Common myeloid progenitor, CD34-positive (primary cell): ENCODE measurements at places on chromosomes 6 and 20.
A peak's percentile ranks its signal among the peaks of the same experiment; 100 is the strongest.

- no peak for DNase-seq
Measured at GRCh38 chr6:81783893-81784292, 31.4 kb upstream of the TENT5A start.

DNA sequence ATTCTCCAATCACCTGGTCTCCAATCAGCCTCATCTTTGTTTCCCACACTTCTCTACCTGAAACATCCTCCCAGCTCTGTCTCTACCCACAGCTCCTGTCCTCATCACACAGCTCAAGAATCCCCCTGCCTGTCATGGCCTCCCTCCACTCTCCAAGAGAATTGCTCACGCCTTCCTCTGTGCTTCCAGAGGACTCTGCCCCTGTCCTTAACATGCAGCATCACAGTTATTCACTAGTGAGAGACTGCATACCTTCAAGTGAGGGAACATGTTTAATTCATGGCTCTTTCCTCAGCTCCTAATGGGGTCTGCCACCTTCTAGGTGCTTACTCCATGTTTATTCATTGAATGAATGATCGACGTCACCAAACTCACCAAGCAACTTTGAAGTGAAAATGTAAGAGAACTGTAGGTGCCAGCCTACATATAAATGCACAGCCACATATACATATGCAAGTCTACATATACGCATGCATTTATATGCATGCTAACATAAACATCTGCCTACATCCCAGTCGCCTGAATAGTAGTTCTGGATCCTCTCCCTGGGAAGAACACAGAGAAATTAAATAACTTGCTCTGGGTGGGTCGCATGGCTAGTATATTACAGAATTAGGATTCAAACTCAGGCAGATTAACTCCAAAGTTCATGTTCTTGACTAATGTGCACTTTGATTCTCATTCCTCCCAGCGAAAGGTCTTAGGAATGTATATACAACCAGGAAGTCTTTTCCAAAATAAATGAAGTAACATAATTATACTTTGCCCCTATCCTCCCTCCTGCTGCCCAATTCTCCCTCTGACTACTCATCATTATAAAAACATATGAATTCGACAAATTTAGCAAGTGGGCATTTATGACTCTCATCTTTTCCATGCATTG is 295.6 kb downstream of the MAFB start:
- no peak for DNase-seq

GRCh38 chr6:151236668-151237401 is 2.9 kb upstream of the AKAP12 start:
- DNase-seq: peak; percentile 28

- peak; percentile 86 for DNase-seq
Measured at GRCh38 chr6:12605888-12606345, 110.7 kb upstream of the PHACTR1 start.

- DNase-seq: no peak
Measured at GRCh38 chr6:32522302-32523047, 7.6 kb downstream of the HLA-DRB5 start.

GRCh38 chr6:95169775-95170174 is 407.6 kb upstream of the MANEA start:
- no peak for DNase-seq

DNA sequence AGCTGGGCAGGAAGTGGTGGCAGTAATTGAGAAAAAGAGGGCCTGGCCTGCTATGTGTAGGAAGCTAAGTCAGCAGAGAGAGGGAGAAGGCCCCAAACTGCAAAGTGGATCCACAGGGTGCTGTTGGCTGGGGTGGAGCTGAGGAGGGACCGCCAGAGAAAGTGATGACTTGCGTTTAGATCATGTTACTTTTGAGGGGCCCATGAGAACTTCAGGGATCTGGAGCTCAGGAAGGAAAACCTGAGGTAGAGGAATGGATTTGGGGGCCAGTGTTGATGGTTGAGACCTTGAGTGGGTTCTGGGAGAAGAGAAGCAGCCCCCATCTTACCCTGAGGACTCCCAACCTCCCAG is 155.5 kb downstream of the MRPL14 start:
- no peak for DNase-seq

DNA sequence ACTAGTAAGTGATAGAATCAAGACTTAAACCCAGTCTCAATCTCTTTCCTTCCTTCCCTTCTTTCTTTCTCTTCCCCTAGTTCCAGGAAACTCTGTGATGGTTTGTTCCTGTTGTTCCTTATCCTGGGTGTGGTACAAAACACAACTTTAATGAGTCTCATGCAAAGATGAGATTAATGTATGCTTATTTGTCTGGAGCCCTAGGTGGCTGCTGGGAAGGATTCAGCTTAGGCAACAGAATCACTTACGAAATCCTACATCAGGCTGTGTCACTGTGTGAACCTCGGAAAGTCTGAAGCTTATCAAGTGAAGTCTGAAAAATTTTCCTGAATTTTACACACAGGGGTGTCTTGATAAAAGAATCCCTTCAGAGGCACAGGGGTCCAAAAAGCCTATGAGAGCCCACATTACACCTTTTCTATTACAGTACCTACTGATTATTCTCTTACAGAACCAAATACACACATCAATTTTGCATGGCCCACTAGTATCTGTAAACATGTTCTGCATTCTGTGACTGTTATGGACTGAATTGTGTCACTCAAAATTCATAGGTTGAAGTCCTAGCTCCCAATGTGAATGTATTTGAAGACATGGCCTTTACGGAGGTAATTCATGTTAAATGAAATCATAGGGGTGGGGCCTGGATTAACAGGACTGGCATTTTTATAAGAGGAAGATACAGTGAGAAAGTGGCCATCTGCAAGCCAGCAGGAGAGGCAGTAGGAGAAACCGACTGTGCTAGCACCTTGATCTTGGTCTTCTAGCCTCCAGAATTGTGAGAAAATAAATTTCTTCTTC is 144.7 kb downstream of the MYB start:
- no peak for DNase-seq

- DNase-seq: peak; percentile 20
Measured at GRCh38 chr20:40770564-40771307, 81.7 kb upstream of the MAFB start.

- no peak for DNase-seq
Measured at GRCh38 chr20:23233341-23233740, 117.2 kb upstream of the NXT1 start.

DNA sequence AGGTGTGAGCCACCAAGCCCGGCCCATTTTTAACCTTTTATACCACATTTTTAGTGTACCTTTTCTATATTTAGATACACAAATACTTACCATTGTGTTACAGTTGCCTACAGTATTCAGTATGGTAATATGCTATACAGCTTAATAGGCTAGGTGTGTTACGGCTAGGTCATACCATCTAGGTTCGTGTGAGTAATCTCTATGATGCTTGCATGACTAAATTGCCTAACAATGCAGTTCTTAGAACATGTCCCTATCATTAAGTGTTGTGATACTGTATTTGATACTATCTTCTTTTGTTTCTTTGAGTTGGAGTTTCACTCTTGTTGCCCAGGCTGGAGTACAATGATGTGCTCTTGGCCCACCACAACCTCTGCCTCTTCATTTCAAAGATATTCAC is 387.7 kb upstream of the SASH1 start:
- DNase-seq: no peak

DNA sequence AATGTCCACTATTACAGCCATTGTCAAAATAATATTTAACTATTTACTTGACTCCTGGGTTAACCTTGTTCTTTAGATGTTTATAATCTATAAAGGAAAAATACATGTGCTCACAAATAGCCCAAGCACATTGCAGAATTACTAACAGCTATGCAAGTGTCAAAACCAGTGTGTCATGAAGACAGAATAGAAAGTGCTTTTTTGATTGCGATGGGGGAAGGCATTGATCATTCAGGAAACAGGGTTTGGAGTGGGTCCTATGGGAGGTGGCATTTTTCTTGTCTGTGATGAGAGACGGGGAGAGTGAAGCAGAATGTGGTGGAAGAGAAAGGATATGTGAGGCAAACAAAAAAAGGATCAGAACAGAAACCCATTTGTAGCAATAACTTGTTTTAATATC is 1.0 kb upstream of the AGPAT4 start:
- DNase-seq: no peak
